Sigmoid colon (tissue), 7 donors: ENCODE measurements at places on chromosomes 16 and 17. TPM values are rescaled to one million over a fixed set of nuclear protein-coding genes. Genes with fewer than 3 reads are reported as not detected.

DNA sequence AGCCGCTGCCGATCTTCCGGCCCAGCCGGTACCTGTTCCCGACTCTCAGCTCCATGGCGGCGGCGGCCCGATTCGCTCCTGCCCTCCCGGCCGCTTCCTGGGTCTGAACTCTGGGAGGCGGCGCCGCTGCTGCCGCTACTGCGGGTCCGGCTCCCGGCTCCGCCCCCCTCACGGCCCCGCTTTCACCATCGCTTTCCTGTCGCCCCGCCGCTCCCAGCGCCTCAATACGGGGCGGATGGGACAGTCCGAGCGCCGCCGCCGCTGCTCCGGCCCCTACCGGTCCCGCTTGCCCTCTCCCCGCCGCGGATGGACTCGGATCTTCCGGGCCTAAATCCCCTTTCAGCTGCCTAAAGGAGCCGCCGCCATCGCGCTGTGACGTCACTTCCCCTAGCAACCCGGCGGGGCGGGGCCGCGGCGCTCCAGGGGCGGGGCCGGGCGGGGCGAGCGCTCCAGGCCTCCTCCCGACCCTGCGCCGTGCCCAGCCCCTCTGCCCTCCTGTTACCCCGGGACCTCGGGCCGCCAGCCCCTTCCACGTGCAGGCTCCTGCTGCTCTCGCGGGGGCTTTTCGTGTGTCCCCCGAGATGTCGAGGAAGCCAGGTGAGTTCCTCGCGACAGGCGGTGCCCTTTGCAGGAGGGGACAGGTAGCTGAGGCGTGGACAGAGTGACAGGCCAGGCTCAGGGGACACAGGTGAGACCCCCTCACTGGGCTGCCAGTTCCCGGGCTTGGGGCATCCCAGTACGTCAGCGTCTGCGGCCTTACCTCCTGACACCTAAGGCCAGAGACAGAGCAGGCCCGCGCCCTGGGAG is at the start of gene CSNK1D:
Gene CSNK1D (minus strand): TSS at position 374 of the 807 bp plus-strand sequence. CDS start 319 bp downstream, at position 55.
- peak; percentile 95 for DNase-seq

GRCh38 chr16:85613604-85614337 is 649 bp downstream of the GSE1 start:
- peak; percentile 86 for DNase-seq

DNA sequence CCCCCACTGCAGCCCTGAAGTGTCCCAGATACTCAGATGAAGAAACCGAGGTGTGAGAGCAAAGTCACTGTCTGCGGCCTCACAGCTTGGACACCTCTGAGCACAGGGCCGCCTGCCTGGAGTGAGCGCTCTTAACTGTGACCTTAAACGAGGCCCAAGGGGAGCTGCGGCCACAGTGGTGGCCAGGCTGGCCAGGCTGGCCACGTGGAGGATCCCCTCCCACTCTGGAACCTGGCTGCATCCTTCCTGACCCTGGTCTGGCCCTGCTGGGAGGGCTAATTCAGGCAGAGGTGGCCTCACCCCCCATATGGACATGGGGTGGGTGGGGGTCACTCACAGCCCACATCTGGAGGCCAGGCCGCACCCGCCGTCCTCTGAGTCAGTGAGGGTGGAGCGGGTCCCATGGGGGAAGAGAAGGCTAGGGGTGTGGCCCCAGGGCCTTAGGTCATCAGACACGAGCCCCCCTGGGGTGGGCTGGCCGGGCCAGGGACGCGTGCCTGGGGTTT is 6.6 kb downstream of the VASN start:
- DNase-seq, result no peak

DNA sequence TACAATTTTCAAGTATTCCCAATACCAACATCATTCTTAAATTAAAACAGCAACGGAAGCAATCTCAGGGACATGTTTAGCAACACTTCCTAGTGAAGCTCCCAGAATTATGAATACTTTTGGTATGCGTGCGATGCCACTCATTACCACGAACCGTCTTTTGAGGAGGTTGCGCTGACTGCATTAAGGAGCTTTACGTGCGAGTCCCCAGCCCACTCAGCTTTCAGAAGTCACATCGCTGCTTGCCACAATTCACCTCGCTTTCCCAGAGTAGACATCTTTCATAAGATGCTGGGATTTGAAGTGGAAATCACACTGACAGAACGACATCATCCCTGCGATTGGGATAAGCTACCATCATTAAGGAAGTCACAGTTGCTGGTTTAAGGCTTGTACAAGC is 441.6 kb upstream of the HSBP1 start:
- no peak for DNase-seq

GRCh38 chr16:20675488-20676267 is 21.8 kb downstream of the ACSM1 start:
- peak; percentile 71 for DNase-seq

DNA sequence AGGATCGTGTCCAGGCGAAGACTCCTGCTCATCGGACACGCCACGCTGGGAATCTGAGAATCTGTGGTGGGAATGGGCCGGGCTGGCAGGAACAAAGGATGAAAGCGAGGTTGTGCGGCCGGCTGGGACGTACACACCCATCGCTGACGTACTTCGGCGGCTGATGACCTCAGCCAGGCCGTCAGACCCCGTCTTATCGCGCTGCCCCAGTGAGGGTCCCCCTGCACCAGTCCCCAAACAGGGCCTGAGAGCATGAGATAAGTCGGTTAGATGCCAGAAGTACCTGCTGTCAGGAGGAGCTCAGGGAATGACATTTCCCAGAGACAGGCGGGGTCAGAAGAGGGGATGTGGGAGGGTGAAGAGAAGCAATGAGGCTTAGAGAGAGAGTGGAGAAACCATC is 16.0 kb upstream of the SP6 start:
- no peak for DNase-seq

- no peak for DNase-seq
Observed at GRCh38 chr16:68910051-68910450, 66.7 kb downstream of the TANGO6 start.

GRCh38 chr16:67902831-67903230 is 9.8 kb downstream of the PSKH1 start:
- no peak for DNase-seq

- peak; percentile 3 for DNase-seq
Observed at GRCh38 chr17:80545499-80545826, 825 bp downstream of the RPTOR start.

DNA sequence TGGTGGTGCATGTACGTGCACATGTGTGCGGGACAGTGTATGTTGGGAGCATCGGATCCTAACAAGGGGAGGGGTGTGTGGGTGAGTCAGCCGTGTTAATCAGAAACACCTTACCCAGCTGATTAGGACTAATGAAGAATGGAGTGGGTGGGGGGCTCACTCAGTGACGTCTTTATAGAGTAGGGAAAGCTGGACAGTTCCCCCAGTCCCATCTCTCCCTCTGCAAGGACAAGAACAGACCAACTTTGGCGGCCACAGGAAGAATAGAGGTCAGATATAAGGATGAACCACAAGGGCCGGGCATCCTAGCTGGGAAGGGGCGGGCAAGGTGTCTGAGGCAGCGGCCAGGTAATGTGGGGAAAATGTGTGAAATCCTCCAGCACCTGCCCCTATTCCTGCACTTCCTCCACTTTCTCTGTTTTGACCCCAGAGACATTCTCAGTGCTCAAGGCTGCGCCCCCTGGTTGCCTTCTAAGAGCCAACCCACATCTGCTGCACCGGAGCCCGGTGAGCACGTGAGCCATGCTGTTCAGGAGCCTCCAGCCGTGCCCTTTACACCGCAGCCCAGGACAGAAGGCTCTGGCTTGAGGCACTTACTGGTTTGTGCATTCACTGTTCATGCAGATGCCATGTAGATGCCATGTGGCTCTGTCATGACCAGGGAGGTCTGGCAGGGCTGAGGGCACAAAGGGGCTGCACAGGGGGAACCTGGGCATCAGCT is 18.9 kb upstream of the TBX21 start:
- DNase-seq, result no peak

DNA sequence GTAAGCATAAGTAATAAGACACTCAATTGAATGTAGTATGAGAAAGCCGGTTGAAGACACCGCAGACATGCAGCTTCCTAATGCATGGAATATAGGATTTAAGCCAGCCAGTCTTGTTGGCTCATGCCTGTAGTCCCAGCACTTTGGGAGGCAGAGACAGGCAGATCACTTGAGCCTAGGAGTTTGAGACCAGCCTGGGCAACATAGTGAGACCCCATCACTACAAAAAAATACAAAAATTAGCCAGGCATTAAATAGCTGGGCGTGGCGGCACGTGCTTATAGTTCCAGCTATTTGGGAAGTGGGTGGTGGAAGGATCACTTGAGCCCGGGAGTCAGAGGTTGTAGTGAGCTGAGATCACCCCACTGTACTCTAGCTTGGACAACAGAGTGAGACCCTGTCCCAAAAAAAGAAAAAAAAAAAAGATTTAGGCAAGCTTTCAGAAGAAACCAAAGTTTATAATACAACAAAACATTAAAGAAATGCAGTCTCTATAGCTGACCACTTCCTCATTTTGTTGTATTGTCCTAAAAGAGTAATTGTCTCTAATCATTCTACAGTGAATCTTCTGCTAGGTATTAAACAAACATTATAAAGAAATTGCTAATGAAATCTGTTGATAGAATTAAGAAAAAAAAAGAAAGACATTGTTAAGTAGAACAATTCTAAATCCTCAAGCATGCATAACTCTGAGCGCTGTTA is 68.6 kb upstream of the KIFC3 start:
- no peak for DNase-seq

- DNase-seq, result no peak
Observed at GRCh38 chr16:54774768-54775167, 155.9 kb upstream of the IRX5 start.

GP1BA gene
- total RNA-seq, result not detected

CD300A gene
- total RNA-seq, result 2.9 TPM

HSD11B2 gene
- total RNA-seq, result 3.9 TPM

METTL2A gene
- 12.8 TPM for total RNA-seq
